GM13976 (cell line): ENCODE measurements at places on chromosomes 3 and 15.

GRCh38 chr3:50519471-50520089 is 16.1 kb upstream of the CACNA2D2 start:
- DNase-seq = peak; percentile 77

GRCh38 chr3:134362221-134362620 is 12.0 kb downstream of the AMOTL2 start:
- no peak for DNase-seq

DNA sequence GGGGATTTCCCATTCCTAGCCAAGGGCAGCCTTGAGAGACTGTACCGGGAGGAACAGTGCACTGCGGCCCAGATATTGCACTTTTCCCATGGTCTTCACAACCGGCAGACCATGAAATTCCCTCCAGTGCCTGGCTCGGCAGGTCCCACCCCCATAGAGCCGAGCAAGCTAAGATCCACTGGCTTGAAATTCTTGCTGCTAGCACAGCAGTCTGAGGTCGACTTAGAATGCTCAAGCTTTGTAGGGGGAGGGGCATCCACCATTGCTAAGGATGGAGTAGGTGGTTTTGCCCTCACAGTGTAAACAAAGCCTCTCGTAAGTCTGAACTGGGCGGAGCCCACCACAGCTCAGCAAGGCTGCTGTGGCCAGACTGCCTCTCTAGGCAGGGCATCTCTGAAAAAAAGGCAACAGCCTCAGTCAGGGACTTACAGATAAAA is 156.3 kb downstream of the FRMD5 start:
- DNase-seq = no peak

GRCh38 chr15:66805202-66805885 is 103.3 kb downstream of the SMAD6 start:
- no peak for DNase-seq

DNA sequence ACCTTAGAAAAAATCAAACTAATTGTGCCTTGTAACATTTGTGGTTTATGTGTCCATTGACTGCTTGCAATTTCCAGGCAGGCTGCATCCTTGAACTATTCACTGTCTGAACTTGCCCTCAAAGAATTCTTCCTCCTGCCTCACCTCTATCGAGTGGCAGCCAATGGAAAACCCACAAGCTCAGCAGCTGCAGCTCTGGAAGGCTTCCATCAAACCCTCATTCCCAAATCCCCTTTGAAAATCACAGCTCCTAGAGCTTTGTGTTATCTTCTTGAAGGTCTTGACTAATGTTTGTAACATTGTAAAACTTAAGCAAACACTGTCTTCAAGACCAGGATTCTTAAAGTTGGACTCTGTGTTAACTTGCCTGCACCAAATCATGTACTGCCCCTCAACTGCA is 81.1 kb downstream of the FILIP1L start:
- DNase-seq = no peak

DNA sequence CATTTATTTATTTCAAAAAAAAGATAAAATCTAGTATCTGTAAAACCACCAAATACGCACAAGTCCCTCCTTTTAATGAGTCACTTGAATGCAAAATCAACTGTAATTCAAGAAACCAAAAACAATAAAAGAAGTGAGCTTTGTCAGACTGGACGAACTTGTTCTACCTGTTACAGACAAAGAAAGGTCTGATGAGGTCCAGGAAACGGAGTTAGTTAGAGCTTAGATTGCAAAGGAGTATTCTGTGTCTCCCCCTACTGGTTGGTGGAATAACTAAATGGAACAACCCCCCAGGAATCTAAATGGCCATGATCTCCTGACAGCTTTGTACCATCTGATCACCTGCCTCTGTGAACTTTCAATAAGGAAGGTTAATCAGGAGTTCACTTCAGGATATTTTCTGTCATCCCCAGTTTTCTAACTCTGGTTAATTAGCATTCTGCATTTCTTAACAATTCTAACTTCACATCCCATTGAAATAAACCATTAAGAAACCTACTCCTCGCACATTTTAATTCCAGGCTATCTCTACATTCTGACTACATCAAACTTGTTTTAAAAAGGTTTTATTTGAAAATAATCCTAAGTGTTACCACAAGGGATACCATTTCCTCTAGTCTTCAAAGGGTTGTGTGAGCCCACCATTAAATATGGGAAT is 333.0 kb upstream of the SATB1 start:
- peak; percentile 8 for DNase-seq

- no peak for DNase-seq
These were observed 31.1 kb downstream of the FBXO40 start for GRCh38 chr3:121624147-121624899.

- no peak for DNase-seq
These were observed 62.9 kb upstream of the MCF2L2 start for GRCh38 chr3:183491109-183491922.

GRCh38 chr3:195129644-195130492 is 141.1 kb downstream of the XXYLT1 start:
- DNase-seq = peak; percentile 83

DNA sequence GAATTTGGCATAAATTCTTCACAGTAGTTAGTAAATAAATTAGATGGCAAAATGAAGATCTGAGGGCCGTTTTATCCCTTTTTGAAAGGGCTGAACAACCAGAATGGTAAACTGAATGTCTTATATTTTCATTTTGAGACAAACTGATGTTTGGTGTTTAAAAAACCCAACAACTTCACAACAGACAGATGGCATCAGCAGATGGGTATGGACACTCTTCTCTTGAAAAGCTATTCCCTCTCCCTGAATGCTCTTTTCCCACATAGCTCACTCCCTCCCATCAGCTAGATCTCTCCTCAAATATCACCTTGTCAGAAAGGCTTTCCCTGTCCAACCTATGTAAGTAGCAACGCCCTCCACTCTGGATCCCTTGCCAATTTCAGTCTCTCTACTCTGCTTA is 33.3 kb downstream of the EMC4 start:
- no peak for DNase-seq

- DNase-seq = no peak
These were observed 225.9 kb downstream of the CDIN1 start for GRCh38 chr15:36805278-36805677.
